ENCODE measurements at places on chromosomes 3 and 15. TPM values are rescaled to one million over a fixed set of nuclear protein-coding genes. Genes with fewer than 3 reads are reported as not detected.

DNA sequence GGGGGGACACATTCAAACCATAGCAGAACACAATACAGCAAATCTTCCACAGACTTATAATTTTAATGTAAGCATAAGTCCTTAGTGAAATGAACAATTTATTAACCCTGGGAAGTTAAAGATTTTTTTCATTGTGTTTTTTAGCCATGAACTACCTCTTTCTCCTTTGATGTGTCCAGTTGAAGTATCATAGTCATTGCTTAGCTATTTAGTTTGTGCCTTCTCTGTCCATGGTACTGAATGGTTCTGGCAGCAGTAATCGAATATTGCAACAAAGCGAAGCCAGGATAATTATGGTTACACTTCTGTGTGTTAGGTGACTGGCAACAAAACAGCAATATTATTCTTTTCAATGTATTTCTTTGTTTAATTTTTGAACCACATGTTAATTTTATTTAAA lies 403.0 kb upstream of the ONECUT1 start:
- DNase-seq: peak; percentile 42

- no peak for DNase-seq
Observed at GRCh38 chr3:188488801-188489200, 334.8 kb downstream of the LPP start.

DNA sequence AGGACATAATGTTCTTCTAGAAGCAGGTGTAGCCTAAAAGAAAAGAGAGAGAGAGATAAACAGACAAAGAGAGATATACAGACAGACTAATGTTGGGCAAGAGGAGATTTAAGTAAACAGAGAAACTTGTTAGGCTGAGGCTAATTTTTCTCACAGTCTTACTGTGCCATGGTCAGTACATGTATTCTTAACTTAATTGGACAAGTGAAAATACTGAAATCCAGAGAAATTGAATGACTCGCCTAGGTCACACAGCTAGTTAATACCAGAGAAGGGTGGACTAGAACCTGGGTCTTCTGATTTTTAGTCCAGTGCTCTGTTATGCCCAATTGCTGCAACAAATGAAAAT lies 6.7 kb upstream of the ZNF609 start:
- no peak for DNase-seq

The CCR3 gene
- total RNA-seq: not detected

The LDHAL6B gene
- not detected for total RNA-seq

DNA sequence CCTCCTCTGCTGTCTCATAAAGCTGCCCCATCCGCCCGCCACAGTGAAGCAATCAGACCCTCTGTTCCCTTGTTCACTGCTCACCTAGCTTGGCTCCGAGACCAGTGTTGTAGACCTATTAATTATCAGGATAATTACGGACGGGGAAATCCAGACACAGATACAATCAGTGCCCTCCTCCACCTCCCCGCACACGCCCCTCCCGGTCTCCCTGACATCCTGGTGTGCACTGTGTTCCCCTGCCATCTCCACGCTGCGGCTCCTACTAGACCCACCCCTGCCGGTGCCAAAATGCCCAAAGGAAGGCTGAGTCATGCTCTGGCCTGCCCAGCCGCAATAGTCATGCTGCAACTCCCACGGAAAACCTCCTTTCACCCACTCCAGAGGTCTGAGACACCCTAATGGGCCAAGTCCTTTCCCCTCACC lies 277.3 kb upstream of the TLE3 start:
- DNase-seq: no peak

The ITIH4 gene
- total RNA-seq: 0.21 TPM

- no peak for DNase-seq
Observed at GRCh38 chr3:134260987-134261386, 10.3 kb upstream of the RYK start.

The SLC28A1 gene
- total RNA-seq: not detected

GRCh38 chr3:13194285-13195209 lies 121.3 kb upstream of the IQSEC1 start:
- DNase-seq: no peak

The KBTBD12 gene
- not detected for total RNA-seq

DNA sequence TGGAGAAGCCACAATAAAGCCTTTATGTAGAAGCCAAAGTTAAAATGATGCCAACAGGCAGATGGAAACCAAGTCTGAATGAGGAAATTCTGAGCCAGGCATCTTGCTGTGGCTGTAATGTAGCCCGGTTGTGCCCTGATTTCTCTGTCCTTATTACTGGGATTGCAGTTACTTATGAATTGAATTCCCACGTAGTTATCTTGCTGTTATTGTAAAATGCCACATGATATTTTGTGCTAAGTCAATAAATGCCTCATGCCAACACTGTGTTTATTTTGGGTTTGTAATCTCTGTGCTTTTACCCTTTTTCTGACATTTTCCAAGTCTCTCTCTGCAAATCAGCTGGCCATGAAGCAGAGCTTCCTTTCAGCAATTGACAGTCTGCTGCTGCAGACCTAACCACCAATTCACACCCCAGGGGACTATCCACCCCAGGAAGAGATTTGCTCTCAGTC lies 486.1 kb upstream of the GOLIM4 start:
- DNase-seq: peak; percentile 28

DNA sequence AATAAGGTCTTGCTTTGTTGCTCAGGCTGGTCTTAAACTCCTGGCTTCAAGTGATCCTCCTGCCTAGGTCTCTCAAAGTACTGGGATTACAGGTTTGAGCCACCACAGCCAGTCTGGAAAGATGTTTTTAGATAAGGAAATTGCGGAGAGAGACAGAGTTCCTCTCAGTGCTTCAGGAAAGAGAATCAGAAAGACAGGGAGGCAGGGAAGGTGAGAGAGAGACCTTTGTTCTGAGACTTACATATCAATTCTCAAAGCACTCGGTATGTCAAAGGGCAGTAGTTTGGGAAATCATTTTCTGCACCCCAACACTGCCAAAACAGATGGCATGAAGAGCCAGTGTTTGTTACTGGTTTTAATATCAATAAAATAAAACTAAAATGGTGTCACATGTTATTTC lies 13.1 kb upstream of the GCNT3 start:
- DNase-seq: no peak

The SLC2A2 gene
- not detected for total RNA-seq

The TRPM1 gene
- total RNA-seq: 105 TPM

The LRRC15 gene
- not detected for total RNA-seq

DNA sequence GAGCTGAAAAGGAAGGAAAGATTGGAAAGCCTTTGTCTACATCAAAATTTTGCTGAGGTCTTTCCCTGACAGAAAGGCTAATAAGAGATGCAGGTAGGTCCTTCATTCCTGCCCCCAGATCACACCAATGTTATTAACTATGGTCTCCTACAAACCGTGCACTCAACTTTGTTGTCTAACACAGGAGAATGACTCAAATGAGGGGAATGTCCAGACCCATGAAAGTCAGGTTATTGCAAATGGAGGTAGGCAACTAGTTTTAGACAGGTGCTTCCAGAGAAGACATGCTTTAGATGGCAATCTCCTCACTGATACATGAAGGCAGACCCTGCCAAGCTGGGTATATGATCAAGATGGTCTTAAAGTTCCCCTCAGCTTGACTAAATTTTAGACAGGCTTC lies 51.0 kb downstream of the NFKBIZ start:
- DNase-seq: no peak

- no peak for DNase-seq
Observed at GRCh38 chr3:49807431-49808114, 4.5 kb downstream of the INKA1 start.

- DNase-seq: no peak
Observed at GRCh38 chr3:18830087-18830486, 318.2 kb upstream of the KCNH8 start.

The TRIM42 gene
- not detected for total RNA-seq

DNA sequence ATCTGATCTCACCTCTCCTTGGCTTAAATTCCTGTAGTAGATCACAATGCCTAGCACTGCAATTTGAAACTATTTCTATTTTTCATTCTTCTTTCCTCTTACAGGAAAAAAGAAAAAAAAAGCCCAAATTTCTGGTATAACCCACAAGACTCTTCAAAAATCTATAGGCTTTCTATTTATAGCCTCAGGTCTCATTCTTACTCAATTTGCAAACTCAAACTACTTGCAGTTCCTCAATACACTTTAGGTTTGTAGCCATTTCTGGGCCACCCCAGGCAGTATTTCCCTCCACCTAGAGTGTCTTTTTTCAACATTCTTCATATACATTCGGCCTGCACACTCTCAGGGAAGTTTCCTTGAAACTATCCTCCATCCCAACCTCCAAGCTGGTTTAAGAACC lies 169.0 kb downstream of the TBC1D5 start:
- DNase-seq: no peak

The TRIM71 gene
- 0.03 TPM for total RNA-seq

DNA sequence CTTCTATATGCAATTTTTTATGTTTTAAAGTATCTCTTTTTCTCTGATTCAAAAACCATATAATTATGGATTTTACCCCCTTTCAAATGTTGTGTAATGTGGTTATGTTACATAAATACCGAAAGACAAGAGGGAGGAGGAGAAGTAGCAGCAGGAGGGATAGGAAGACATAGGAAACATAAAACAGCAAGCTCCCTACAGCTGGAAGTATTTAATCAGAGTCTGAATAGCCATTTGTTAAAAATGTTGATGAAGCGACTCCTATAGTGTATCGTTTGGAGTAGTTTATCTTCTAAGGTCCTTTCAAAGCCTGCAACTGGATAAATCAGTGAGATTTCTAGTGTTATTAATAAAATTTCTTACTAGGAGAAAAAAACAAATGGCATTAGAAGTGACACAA lies 598.1 kb upstream of the GOLIM4 start:
- DNase-seq: no peak

DNA sequence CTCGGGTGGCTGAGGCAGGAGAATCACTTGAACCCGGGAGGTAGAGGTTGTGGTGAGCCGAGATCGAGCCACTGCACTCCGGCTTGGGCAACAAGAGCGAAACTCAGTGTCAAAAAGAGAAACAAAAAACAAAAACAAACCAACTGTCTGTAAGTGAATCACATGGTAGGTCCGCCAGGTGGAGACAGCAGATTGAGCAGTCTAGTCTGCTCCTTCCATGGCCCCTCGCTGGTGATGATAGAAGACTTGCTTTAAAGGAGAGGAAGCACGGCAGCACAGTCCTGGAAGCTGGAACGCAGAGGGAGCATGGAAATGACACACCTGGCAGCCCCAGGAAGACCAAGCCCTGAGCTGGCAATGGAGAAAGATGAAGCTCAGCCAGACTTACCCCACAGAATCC lies 31.4 kb upstream of the MGLL start:
- peak; percentile 24 for DNase-seq

DNA sequence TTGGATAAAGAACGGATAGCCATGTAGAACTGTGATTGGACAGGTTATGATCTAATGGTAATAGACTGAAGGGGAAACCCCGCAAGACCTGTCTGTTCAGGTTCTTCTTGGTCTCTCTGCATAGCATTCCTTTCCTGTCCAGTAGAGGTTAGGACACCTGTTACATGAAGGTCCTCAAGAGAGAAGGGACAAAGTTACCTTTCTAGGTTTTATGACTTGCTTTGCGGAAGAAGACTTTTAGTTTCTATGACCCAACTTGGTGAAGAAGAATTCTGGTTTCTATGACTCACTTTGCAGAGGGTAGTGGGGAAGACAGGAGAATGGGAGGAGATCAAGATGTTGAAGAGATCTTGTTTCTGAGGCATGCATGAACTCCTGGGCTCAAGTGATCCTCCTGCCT lies 97.9 kb upstream of the C3orf80 start:
- no peak for DNase-seq

DNA sequence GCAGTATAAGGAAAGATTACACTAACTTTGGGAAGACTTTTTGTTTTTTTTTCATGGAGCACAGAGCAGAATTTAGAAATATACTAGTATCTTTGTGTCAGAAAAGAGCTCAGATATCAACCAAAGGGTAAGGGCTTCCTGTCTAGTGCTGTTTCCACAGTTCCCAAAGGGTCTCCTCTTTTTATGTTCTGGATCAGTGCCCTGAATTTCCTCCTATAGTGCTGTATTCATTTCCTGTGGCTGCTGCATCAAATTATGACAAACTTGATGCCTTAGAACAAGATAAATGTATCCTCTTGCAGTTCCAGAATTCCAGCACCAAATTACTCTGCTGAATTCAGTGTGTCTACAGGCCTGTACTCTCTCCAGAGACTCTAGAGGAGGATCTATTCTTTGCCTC lies 219.8 kb upstream of the THRB start:
- DNase-seq: no peak

DNA sequence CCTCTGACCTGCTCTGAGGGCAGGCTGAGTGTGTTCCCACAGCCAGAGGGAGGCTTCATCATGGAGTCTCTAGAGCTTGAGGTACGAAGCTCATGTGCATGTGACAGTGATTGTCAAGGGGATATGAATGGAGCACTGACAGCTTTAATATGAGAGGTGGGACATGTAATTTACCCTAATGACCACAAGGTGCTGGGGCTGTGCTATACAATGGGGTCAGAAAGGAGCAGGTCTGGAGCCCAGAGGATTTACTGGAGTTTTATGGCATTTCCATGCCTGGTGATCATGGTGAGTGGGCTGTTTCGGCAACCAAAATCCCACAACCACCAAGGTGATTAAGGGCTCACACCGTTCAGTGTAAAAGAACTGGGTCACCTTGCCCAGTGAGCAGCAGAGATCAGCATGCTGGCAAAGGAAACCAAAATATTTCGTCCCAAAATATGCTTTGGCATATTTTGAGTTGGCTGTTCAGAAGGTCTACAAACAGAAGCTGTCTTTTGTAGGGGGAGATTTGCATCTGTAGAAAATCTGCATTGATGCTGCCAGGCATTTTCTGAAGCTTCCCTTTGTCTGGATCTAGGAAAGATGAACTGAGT lies 40.1 kb upstream of the RASGRF1 start:
- DNase-seq: peak; percentile 20

DNA sequence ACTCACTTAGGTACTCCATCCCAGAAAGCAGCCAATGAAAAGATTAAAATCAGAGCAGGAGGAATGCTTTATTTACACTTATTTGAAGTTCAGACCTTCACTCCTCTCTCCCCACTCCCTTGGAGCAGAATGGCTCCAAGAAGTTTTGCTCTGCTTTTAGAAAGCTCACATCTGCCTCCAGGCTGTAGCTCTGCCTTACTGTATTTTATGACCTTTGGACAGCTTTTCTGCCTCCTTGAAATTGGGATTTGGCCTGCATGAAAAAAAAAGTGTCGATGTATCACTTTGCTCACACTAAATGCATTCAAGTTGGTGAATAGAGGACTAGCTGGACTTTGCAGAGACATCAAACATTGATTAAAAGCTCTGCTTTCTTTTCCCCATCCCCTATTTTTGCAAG lies 95.3 kb downstream of the SLC9A9 start:
- DNase-seq: no peak

- no peak for DNase-seq
Observed at GRCh38 chr3:50290161-50290641, 2.0 kb downstream of the IFRD2 start.

The C2CD4A gene
- not detected for total RNA-seq

The CHRD gene
- 2.8 TPM for total RNA-seq

- no peak for DNase-seq
Observed at GRCh38 chr15:70091726-70092463, 5.8 kb downstream of the TLE3 start.

The FBXO45 gene
- 14.0 TPM for total RNA-seq

DNA sequence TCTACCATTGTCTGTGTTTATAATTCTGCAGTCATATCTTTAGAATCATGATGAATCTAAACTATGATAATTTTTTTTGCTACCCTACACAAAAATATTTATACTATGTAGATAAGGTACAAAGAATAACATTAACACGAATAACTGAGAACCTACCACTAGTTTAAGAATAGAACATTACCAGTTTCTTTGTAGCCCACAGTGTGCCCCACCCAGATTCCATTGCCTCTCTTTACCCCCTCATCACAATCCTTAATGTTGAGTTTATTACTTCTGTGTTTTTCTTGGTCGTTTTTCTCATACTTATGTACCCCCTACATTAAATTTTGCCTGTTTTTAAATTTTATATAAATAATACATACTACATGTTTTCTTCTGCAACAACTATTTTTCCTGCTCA lies 140.5 kb downstream of the BBX start:
- no peak for DNase-seq

All from SK-MEL-5 (cell line).